NCI-H2081 (cell line): ENCODE measurements at places on chromosomes 5 and 9.

DNA sequence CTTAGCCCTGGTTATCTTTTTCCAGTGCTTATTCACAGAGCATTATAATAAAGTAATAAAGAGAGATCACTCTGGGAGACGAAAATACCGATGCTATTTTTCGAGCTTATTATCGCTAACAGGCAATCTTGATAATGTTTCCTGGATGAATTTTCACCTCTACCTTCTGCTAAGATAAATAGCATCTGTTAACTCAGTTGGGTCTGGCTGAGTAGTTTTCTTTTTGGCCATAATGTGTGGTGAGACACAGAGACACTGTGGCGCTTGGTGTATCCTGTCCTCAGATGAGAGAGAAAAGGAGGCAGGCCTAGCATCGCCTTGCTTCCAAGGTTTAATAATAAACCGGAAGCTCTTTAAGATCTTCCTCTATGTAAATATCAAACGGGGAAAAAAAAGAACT, 46.2 kb upstream of the CDH12 start:
- no peak for DNase-seq

- no peak for DNase-seq
Observed at GRCh38 chr9:129225490-129225778, 47.4 kb upstream of the IER5L start.

DNA sequence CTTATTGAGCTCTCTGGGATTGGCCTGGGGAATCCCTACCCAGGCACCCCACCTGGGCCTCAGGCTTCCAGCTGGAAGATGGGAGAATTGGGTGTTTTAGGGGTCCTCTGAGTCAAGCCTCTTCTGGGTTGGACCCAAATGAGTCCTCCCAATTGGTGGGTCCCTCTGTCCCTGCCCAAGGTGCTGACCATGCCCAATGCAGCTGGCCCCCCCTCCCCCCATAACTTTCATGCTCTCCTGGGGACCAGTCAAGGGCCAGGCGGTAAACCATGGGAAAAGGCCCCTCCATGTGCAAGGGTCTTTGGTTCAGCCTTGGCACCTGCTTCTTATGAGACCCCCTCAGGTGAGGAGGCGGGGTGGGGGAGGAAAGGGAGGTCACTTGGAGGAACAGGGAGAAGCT, 3.4 kb upstream of the PSD2 start:
- DNase-seq = no peak

GRCh38 chr5:14235872-14236271, 92.7 kb downstream of the TRIO start:
- no peak for DNase-seq

GRCh38 chr5:142930395-142931110, 160.4 kb downstream of the ARHGAP26 start:
- DNase-seq = no peak

DNA sequence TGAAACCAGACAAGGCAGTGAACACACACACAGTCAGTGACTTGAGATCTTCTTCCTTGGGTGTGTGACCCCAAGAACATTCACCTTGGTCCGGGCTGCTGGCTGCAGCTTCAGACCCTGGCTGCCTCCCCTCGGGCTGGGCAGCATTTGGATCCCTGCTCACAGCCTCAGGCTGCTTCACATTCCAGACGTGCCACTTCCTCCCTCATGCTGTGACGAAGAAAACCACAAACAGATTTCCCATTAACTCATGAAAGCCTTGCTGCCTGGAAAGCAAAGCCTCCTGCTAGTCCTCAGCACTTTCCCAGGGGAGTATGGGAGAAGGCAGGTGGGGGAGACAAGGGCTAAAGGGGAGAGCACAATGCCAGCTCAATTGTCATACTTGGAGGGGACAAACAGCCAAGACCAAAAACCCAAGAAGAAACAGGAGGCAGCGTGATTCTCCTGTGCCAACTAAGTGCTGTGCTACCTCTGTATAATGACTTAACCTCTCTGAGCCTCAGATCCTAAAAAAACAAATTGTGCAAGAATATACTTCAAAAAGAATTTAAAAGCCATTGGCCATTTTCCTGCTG, 594.6 kb upstream of the BRINP1 start:
- DNase-seq = no peak

DNA sequence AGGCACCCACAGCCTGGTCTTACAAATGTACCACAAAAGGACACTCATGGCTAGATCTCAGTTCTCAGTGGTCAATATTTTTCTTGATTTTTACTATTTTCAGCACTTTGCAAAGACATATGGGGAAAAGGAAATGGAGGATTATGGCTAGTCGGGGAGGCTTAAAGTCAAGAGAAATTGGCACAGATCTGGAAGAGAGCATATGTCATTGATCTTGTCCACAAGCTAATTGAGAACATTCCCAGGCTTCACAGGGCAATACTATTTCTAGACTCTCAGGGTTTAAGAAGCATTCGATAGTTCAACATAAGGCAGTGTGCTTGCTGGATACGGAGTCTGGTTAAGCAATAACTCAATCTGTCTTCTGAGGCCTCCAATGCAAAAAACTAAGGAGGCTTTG, 285.8 kb downstream of the ZNF608 start:
- DNase-seq = no peak

GRCh38 chr9:110752766-110753165, 84.2 kb downstream of the MUSK start:
- no peak for DNase-seq
